ENCODE measurements at places on chromosomes 12 and 14. TPM values are rescaled to one million over a fixed set of nuclear protein-coding genes. Genes with fewer than 3 reads are reported as not detected.

- no peak for DNase-seq
Observed at GRCh38 chr14:45990252-45990651, 661.3 kb downstream of the RPL10L start.

DNA sequence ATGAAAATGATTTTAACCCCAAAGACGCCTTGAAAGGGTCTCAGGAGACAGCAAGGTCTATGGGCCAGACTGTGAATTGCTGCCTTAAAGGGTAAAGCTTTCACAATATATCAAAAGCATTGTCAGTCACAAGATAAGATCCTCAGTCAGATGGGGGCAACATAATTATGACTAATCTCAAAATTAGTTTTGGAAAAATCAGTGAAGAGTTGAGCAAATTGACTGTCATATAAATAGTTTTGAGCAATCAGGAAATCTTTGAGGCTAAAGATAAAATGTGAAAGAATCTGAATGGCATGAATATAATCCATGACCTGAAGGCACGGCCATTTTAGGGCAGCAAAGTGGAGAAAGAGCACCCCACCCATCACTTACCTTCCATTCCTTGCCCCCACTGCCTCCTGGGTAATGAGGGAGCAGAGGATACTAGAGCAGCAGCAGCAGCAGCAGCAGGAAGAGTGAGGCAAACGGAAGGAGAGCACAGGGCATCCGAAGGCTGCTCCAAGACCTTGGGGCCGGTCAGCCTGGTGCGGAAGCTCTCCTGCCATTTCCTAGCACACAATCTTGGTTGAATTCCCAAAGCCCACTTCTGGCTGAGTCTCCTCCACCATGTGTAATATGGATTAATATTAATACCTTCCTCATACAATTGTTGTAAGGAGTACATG, 7.0 kb downstream of the STON2 start:
- DNase-seq: no peak

Gene EPS8
- total RNA-seq: 27.3 TPM

Gene CIDEB
- 8.5 TPM for total RNA-seq

Gene SPTB
- total RNA-seq: 82.5 TPM

Gene CPM
- total RNA-seq: 8.4 TPM

Measured in right cardiac atrium (tissue), 5 donors.